Left ventricle myocardium inferior (tissue), 1 donor: ENCODE measurements at places on chromosomes 6 and 20.

- H3K27me3 ChIP-seq = no peaks in the 10 kb centered on the region
- H3K36me3 ChIP-seq = peaks cover 5% of the 10 kb centered on the region
- H3K4me1 ChIP-seq = peaks cover 84% of the 10 kb centered on the region
- peak overlapping the region; percentile 97 for H3K4me3 ChIP-seq
Observed at GRCh38 chr20:37524859-37525708, 2.6 kb downstream of the BLCAP start.

DNA sequence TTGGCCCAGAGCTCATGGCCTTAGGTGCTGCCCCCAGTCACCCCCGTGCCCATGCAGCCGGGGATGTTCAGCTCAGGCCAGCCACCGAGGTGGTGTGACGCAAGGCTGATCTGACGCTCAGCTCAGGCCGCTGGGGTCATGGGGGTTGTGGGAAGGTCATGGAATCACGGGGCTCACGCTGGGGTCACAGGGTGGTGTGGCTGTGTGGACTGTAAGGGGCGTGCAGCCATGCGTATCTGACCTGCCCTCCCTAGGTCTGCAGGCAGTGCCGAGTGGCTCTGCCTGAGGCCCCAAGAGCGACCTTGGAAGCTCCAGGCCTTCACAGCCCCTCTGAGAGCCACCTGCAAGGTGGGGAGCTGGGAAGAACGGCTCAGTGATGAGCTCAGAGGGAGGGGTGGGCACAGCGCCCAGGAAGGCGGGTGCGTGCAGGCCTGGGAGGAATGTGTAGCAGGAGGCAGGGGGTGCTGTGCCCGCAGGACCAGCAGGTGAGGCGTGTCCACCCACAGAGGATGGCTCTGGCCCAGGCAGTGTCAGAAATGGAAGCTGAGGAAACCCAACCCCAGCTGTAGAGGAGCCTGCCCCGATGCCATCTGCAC, 27.8 kb downstream of the CHRNA4 start:
- no peak overlapping the region for H3K27ac ChIP-seq
- peak; percentile 12 for DNase-seq
- H3K4me1 ChIP-seq = no peaks in the 10 kb centered on the region
- peaks cover 92% of the 10 kb centered on the region for H3K27me3 ChIP-seq
- H3K36me3 ChIP-seq = no peaks in the 10 kb centered on the region
- no peak overlapping the region for H3K4me3 ChIP-seq

DNA sequence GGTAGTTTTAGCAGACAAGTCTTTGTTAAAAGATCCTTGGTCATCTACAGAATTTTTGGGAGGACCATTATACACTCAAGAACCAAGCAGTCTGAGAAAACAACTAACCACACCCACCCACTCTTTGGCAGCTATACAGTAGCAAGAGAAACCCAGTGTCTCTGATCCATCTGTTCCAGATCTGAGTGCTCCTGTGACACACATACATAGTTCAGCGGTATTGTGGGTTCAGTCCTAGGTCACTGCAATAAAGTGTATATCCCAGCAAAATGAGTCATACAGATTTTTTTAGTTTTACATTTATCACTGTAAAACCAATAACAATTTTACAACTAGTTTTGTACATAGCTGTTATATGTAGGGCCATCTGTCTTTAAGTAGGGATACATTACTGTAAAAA, 47.4 kb upstream of the PAK5 start:
- H3K27me3 ChIP-seq = peaks cover 7% of the 10 kb centered on the region
- H3K4me3 ChIP-seq = no peak overlapping the region
- no peak for DNase-seq
- no peaks in the 10 kb centered on the region for H3K36me3 ChIP-seq

- no peak for DNase-seq
- H3K36me3 ChIP-seq = no peaks in the 10 kb centered on the region
- H3K27ac ChIP-seq = no peak overlapping the region
Observed at GRCh38 chr6:78593898-78594667, 273.3 kb upstream of the IRAK1BP1 start.
